Activated CD4-positive, alpha-beta T cell treated with anti-CD3 and anti-CD28 coated beads, Interleukin-2, amount 10 ng/mL, durations not matched to agents 24 days and 14 days (primary cell): ENCODE measurements at places on chromosomes 3 and 15.
A peak's percentile ranks its signal among the peaks of the same experiment; 100 is the strongest.

- no peak for DNase-seq
These were observed 26.2 kb downstream of the RBP2 start for GRCh38 chr3:139450159-139450558.

DNA sequence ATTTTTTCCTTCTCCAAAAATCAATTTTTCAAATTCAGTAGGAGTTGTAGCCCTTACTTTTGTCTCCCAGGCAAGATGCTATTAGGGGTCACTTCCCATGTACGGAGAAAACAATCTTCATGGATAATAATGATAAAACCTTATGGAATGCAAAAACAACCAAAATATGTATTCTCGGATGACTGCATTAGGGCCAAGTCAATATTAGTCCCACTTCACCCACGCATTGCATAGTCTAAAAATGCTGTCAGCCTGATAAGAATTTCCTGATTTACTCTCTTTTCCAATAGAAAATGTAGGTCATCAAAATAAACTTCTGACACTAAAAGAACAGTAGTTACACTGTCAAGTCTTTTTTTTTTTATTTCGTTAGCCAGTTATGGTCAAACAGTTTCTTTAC lies 2.7 kb downstream of the VGLL3 start:
- no peak for DNase-seq

- no peak for DNase-seq
These were observed 864 bp upstream of the NEO1 start for GRCh38 chr15:73051391-73051806.

DNA sequence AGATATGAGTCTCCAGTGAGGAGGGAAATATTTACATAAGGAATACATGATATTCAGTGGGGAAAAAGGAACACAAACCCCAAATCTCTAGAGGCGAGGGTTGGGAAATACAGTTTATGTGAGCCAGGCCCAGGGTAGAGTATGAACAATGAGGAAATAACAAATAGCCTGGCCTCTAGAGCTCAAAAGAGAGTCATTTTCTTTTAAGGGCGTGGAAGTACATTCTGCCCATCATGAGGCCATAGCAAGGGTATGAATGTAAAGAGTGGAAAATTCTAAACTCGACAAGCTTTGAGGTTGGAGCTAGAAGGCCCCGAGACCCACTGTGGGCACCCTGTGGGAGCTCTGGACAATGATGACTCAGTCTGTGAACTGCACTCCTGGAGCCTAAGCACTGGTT lies 27.8 kb upstream of the IGF2BP2 start:
- DNase-seq, result no peak

DNA sequence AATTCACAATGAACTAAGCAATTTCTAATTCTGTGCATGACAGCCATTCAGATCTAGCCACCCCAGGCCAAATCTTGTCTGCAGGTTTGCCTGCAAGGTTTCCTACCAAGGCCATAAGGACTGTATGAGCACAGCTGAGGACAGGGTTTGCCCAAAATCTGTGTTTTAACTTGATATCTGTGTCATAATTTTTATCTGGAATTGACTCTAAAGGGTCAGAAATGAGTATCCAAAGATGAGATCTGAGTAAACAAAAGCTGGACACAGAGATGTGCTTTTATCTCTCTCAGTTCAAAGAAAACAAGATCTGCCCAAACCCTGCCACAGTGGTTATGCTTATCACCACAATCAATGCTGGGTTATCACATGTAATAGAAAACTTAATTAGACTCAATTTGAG lies 154.6 kb upstream of the COL8A1 start:
- no peak for DNase-seq

- DNase-seq, result no peak
These were observed 29.1 kb upstream of the ELP6 start for GRCh38 chr3:47542471-47543173.

DNA sequence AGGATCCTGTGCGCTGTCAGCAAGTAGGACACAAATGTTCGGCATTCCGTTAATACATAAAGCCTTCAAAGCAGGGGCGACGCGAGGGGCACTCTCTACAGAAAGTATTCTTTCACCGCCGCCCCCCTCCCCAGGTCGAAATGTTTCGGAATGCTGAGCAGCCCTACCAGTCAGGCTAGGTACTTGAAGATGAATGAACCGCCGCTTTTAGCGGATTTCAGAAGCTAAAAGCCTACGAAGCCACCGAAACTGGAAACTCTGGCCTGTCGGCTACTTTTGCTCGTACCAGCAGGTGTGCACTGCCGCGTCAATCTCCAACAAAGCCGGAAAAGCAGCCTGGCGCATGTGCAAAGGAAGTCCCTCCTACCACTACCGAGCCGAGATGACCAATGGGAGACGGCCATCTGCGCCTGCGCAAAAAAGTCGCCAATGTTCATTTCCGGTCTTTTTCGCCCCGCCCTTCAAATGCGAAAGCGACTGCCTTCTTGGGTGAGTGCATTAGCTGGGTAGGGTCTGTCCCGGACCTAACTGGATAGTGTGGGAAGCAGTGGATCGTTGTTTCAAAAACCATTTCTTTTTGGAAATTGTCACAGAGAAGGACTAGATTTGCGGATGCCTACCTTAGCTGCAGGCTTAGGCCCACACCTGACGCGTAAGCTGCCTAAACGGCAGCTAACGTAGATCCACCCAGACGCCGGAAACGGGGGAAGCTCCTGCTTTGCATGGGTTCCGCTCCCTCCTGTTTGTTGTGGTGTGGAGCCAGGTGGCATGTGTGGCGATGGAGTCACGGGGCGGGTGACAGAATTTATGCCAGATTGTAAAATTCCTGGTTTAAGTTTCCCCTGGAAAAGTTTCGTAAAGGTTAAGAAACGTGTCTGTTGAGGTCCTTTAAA lies at the start of gene WDR5B:
TSS of gene WDR5B (minus strand) at position 301 of the 893 bp plus-strand sequence. CDS start 534 bp downstream, outside the sequence.
- peak; percentile 99 for DNase-seq

DNA sequence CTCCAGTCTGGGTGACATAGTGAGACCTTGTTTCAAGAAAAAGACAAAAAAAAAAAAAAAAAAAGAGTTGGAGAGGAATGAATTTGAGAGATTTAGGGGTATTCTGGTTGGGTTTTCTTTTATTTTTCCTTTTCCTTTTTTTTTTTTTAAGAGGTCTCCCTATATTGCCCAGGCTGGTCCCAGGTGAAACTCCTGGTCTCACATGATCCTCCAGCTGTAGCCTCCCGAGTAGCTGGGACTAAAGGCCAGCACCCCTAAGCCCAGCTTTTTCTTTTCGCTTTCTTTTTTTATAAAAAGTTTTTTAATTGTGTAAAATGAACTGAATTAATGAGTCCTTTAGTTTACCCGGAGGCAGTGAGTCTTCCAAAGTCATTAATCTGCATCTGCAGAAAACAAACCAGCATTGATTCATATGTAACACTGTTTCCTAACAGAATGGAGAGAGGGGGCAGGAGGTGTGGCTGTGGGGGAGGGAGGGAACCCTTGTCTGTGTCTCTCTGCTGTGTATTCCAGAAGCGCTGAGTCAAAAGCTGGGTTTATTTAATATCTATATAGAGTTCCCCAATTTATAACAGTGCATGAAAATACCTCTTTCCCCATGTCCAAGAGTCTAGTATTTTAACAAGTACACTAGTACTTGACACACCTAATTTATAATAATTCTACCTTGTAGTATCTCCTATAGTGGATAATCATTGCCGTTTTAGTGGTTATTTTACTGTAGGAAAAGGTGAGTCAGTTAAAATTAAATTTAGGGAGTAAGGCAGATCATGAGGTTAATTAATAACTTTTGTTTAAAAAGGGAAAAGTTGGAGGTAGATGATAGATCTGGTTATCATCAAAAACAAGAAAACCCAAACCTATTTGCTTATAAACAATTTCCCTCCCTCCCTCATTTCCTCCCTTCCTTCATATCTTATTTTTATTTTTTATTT lies 2.6 kb upstream of the DPPA4 start:
- no peak for DNase-seq

- no peak for DNase-seq
These were observed 18.6 kb downstream of the SPCS1 start for GRCh38 chr3:52724511-52724910.

DNA sequence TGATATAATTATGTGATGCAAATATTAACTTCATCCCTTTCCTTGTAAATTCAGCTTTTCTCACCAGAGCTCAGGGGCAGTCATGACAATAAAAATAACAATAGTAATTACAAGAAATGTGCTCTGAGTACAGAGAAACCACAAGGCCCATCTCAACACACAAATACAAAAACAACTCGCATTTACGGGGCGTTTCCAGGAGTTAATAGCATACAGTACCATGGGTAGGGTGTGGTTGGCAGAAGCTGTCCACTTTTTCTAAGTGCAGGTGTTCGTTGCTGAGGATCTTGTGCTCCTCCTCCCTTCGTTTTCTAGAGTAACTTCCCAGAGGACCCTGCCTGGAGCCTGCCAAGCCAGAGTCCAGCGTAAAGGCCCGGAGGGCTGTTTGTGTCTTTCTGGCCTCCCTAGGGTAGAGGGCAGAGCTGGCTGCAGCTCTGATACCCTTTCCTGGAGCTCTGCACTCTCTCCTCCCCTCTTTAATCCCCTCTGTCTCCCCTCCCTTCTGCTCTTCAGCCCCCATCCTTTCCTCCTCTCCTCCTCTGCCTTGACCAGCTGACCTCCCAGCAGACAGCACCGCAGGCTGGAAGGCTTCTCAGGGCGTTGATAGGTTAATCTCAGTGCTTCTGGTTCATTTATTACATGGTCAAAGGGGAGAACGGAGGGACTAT lies 11.4 kb downstream of the SEMA3G start:
- no peak for DNase-seq

DNA sequence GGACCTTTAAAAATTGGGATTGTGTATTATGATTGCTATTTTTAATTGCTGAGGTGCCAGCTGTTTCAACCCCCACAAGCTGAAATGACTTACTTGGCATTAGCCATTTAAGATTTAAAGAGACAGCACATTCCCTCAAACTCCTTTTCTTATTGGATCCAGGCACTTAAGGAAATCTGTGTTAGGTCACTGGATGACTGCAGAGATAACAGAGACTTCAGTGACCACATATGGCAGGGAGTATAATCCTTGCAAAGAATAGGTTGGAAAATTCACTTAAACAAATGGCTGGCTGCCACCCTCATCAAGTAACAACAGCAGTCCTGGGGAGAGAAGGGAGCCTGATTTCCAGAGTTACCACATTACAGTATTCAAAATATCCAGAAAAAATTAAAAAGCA lies 66.6 kb downstream of the SLMAP start:
- no peak for DNase-seq

DNA sequence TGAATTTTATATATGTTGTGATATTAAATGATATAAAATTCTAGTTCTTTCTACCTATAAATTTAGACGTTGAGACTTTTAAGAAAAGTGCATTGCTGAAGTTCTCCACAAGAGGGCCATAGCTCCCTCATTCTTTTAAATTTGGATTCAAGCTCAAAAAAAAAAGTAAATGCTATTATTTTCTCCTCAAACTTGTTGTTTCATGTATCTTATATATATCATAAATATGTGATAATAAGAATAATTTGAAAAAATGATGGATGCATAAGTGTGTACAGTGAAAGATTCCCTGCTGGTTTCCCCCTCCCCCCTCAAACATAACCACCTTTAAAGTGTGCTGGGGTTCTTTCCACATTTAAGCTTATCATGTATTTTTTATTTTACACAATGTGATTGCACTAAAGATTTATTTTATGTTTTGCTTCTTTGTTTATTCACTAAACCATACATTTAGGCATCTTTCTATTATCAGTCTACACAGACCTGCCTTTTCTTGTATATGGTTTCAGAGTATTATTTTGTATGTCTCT lies 769.4 kb upstream of the GOLIM4 start:
- no peak for DNase-seq

GRCh38 chr3:53501178-53501577 lies 6.8 kb downstream of the CACNA1D start:
- DNase-seq, result no peak

- no peak for DNase-seq
These were observed 28.9 kb downstream of the TKT start for GRCh38 chr3:53226841-53227407.

GRCh38 chr3:89108291-89108550 lies 800 bp downstream of the EPHA3 start:
- no peak for DNase-seq
